ENCODE measurements at places on chromosomes 11 and 22. TPM values are rescaled to one million over a fixed set of nuclear protein-coding genes. Genes with fewer than 3 reads are reported as not detected.

- no peak for DNase-seq
- no peaks in the 10 kb centered on the region for H3K27me3 ChIP-seq
- H3K36me3 ChIP-seq = no peaks in the 10 kb centered on the region
- peaks cover 6% of the 10 kb centered on the region for H3K4me1 ChIP-seq
- H3K4me3 ChIP-seq = no peak overlapping the region
Measured at GRCh38 chr11:57571606-57572005, 4.1 kb upstream of the UBE2L6 start.

DNA sequence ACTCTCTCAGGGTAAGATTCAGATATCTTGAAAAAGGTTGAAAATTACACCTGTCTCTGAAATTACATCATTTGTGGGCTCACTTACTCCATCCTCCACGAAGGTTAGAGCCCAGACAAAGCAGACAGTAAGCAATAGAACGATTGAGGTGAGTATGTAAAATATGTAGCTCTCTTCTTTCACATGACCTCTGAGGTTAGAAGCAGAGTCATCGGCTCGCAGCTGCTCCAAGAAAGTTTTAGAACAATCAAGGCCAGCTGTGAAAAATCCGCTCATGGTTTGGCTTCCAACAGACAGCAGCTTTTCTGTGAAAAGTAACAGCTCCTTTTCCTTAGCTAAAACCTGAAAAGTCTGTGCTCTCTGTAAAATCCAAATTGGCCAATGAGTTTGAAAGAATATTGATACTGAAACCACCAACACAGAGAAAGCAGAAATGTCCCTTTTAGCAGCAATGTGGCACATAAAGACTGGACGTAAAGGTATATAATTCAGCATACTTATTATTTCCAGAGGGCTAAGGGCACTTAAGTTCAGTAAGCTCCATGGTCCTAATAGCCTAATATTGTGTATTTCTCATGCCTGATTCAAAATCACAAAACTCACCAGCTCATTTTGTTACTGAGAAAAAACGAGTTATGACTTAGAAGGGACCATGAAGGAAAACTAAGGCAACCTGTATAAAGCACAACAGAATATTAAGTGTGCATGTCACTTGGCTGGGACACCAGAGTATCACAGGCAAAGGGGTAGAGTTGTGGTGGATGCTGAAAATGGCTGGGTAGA lies 78.2 kb downstream of the FAM76B start:
- H3K4me3 ChIP-seq = no peak overlapping the region
- no peaks in the 10 kb centered on the region for H3K27me3 ChIP-seq
- H3K27ac ChIP-seq = no peak overlapping the region
- H3K36me3 ChIP-seq = no peaks in the 10 kb centered on the region

GRCh38 chr11:56491270-56491669 lies at the start of gene OR5M8:
Gene OR5M8, minus strand, starts transcription at chr11:56491370. Its CDS starts 0 bp downstream, at chr11:56491370.
- no peaks in the 10 kb centered on the region for H3K27me3 ChIP-seq
- no peak within 1 kb of the TSS for H3K4me3 ChIP-seq
- H3K36me3 ChIP-seq = no peaks in the 10 kb centered on the region
- H3K27ac ChIP-seq = no peak within 1 kb of the TSS

- no peaks in the 10 kb centered on the region for H3K4me1 ChIP-seq
- no peak overlapping the region for H3K27ac ChIP-seq
- no peaks in the 10 kb centered on the region for H3K27me3 ChIP-seq
- H3K36me3 ChIP-seq = no peaks in the 10 kb centered on the region
Measured at GRCh38 chr11:60798631-60799030, 13.5 kb downstream of the MS4A10 start.

- H3K27ac ChIP-seq = no peak overlapping the region
- no peaks in the 10 kb centered on the region for H3K4me1 ChIP-seq
- no peaks in the 10 kb centered on the region for H3K36me3 ChIP-seq
Measured at GRCh38 chr22:22892096-22893052, 4.8 kb downstream of the IGLL5 start.

- no peak overlapping the region for H3K4me3 ChIP-seq
- no peak for DNase-seq
- H3K27ac ChIP-seq = no peak overlapping the region
- H3K4me1 ChIP-seq = peaks cover 5% of the 10 kb centered on the region
Measured at GRCh38 chr11:18108254-18108653, 2.4 kb upstream of the SAAL1 start.

GRCh38 chr11:19849107-19849789 lies 136.6 kb downstream of the NAV2 start:
- peaks cover 5% of the 10 kb centered on the region for H3K4me1 ChIP-seq
- peaks cover 57% of the 10 kb centered on the region for H3K36me3 ChIP-seq
- no peak overlapping the region for H3K27ac ChIP-seq
- no peaks in the 10 kb centered on the region for H3K27me3 ChIP-seq

GRCh38 chr11:120168108-120168959 lies 30.4 kb upstream of the TRIM29 start:
- no peaks in the 10 kb centered on the region for H3K36me3 ChIP-seq
- H3K27me3 ChIP-seq = no peaks in the 10 kb centered on the region
- H3K4me3 ChIP-seq = peak overlapping the region; percentile 55
- DNase-seq = no peak

GRCh38 chr11:110434952-110435779 lies 5.4 kb downstream of the FDX1 start:
- peaks cover 8% of the 10 kb centered on the region for H3K36me3 ChIP-seq
- no peaks in the 10 kb centered on the region for H3K27me3 ChIP-seq
- no peak overlapping the region for H3K4me3 ChIP-seq
- no peak for DNase-seq

DNA sequence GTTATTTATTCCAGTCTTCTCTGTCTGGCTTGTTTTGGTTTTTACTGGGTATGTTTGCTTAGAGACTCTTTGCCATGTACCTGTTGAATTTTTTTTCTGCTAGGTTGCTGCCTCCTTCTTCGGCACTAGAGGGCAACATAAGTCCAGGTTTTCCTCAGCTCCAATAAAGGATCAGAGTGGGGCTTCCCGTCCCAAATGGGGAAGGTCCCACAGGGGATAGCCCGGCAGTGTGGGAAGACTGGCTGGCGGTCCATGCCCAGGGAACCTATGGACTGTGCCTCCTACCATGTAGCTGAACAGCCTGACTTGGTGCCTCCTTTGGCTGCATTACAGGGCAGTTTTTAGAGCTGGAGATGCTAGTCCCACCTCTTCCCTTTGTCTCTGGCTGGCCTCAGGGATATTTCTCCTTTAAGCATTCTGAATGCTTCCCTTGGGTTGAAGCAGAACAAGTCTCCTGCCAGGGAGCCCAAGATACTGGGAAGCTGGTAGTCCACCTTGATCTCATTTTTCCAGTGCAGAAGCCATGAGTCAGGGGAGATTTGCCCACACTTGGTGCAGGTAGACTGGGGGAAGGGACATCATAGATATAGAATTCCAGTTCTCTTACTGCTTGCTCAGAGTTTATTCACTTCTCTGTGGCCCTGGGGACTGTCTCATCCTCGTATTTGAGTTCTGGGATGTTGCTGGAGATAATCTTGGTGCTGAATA lies 60.2 kb downstream of the BRD1 start:
- no peak overlapping the region for H3K4me3 ChIP-seq
- no peak overlapping the region for H3K27ac ChIP-seq
- H3K27me3 ChIP-seq = no peaks in the 10 kb centered on the region
- DNase-seq = peak; percentile 5
- peaks cover 6% of the 10 kb centered on the region for H3K36me3 ChIP-seq
- H3K4me1 ChIP-seq = no peaks in the 10 kb centered on the region

Gene CCDC179
- not detected for total RNA-seq

Gene SCGB2A2
- total RNA-seq = not detected

Gene ARL14EP
- total RNA-seq = 4.2 TPM

Gene SRRD
- 85.6 TPM for total RNA-seq

Gene B4GAT1
- 64.2 TPM for total RNA-seq

Gene MYOD1
- not detected for total RNA-seq

Gene RAB36
- total RNA-seq = 1.8 TPM

Gene NNMT
- 1,040 TPM for total RNA-seq

Gene ABCC8
- not detected for total RNA-seq

Measured in ascending aorta (tissue), 2 donors.